ENCODE measurements at places on chromosomes 1 and 21. TPM values are rescaled to one million over a fixed set of nuclear protein-coding genes. Genes with fewer than 3 reads are reported as not detected.

DNA sequence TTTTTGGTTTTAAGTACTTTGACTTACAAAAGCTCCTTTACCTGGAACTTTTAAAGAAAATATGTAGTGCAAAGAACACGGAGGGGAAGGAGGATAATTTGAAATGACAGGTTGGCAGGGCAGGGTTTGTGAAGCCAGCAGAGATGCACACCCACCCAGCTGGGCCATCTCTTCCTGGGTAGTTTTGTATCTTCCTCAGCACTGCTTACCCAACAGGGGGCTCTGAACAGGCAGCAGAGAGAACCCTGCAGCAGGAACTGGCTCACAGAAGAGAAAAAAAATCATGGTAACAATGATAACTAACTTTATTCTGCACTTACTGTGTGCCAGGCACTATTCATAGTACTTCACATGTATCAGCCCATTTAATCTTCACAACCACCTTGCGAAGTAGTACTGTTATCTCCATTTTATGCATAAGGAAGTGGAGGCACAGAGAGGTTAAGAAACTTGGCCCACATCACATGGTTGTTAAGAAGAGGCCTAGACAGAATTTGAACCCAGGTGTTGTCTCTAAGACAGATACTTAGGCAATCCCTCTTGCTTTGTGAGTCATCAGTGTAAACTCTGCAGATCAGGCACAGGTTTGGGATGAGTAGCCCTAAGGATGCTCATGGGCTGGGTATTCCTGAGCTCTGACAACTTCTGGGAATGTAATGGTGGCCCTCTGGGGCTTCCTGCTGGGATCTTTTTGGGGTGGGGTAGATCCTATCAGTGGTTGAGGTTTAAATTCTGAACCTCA lies 60.8 kb downstream of the ELK4 start:
- peaks cover 20% of the 10 kb centered on the region for H3K4me1 ChIP-seq
- peaks cover 54% of the 10 kb centered on the region for H3K27me3 ChIP-seq
- H3K4me3 ChIP-seq, result no peak overlapping the region
- H3K36me3 ChIP-seq, result no peaks in the 10 kb centered on the region

DNA sequence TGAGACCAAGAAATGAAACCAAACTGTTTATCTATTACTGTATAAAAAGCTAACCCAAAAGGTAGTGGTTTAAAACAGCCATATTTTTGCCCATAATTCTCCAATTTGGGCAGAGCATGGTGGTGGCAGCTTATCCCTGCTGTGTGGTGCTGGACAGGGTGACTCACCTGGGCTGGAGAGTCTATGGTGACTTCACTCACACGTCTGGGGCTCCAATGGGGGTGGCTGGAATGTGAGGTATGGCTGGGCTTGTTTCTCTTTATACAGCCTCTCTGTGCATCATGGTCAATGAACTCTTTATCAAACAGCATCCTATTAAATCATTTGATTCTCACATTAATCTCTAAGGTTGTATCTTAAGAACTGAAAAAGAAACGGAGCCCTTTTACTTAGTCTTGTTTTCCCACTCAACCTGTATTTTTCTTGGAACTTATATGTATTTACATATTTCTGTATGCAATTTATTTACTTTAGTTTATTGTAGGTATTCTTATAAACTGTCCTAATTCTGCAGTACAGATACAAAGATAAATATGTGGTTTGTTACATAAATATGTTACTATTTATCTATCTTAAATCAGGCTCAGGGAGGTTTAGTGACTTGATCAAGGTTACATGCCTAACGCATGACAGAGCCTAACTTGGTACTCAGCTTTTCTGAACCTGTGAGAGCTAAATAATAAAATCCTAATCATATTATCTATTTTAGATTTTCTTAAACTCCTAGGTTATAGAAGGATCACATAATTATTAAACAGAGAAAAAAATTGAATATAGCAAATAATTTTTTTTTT lies 37.5 kb upstream of the WLS start:
- H3K4me3 ChIP-seq, result no peak overlapping the region
- H3K27ac ChIP-seq, result no peak overlapping the region
- H3K36me3 ChIP-seq, result no peaks in the 10 kb centered on the region
- no peaks in the 10 kb centered on the region for H3K4me1 ChIP-seq
- DNase-seq, result no peak

The ZNHIT6 gene
- total RNA-seq, result 18.8 TPM

The S100A7A gene
- total RNA-seq, result not detected

The HLX gene
- 0.53 TPM for total RNA-seq

The CNKSR1 gene
- total RNA-seq, result 52.1 TPM

- no peaks in the 10 kb centered on the region for H3K4me1 ChIP-seq
- H3K27ac ChIP-seq, result no peak overlapping the region
- no peak for DNase-seq
- peaks cover 51% of the 10 kb centered on the region for H3K27me3 ChIP-seq
- no peak overlapping the region for H3K4me3 ChIP-seq
- H3K36me3 ChIP-seq, result no peaks in the 10 kb centered on the region
Measured at GRCh38 chr1:236673289-236673919, 12.9 kb upstream of the ACTN2 start.

DNA sequence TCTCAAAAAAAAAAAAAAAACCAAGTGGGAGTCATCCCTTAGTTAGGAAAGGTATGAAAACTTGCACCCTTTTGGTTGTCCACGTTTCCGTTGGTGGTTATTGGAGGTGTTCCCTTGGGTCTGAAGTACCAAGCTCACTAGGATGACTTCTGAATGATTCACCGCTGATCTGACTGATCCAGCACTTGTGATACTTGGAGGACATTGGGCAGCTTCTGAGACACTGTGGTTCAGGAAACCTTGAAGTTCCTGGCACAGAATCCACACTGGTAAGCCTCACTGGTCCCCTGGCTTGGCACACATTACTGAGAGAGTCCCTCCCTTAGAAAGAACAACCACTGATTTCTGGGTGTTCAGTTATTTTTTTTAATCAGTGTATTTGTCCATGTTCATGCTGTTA lies 91.9 kb downstream of the RYR2 start:
- H3K36me3 ChIP-seq, result peaks cover 1% of the 10 kb centered on the region
- H3K4me3 ChIP-seq, result no peak overlapping the region
- H3K27ac ChIP-seq, result no peak overlapping the region
- H3K4me1 ChIP-seq, result no peaks in the 10 kb centered on the region
- no peaks in the 10 kb centered on the region for H3K27me3 ChIP-seq

DNA sequence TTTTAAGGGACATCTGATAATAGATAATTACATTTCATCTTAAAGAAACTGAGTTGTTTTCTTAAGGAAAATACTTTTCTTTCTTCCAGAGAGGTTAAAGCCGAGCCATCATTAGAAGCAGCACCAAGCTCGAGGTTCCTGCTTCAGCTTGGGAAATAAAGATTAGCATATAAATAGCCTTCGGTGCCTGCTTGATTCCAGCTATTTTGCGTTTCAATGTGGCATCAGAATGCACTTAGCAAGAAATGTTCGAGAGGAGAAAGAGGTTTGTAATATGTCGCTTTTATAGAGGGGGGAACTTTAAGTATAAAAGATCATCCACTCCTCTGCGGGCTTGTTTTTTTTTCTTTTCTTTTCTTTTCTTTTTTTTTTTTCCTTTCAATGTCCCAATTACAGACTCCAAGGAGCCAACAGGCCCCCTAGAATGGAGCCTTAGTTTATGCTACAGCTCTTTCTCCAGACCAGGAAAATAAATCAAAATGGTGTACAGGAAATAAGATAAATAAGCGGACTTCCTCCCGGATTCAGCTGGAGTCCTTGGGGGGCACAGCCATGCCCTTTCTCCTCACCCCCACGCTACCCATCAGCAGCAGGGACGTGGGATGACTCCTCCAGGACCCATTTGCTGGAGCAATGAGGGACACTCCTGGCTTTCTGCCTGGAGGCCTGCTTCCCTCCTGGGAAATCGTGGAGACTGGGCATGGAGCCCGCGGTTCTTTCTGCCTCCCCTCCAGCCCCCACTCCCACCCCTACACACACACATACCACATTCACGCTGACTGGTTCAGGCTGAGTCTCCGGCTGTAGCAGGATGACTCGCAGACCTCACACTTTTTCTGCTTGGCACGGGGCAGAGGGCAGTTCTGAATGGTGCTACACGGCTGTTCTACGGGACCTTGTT lies 131.6 kb downstream of the RRAGC start:
- peaks cover 68% of the 10 kb centered on the region for H3K27me3 ChIP-seq
- peaks cover 17% of the 10 kb centered on the region for H3K4me1 ChIP-seq
- DNase-seq, result no peak
- no peaks in the 10 kb centered on the region for H3K36me3 ChIP-seq
- H3K27ac ChIP-seq, result no peak overlapping the region

DNA sequence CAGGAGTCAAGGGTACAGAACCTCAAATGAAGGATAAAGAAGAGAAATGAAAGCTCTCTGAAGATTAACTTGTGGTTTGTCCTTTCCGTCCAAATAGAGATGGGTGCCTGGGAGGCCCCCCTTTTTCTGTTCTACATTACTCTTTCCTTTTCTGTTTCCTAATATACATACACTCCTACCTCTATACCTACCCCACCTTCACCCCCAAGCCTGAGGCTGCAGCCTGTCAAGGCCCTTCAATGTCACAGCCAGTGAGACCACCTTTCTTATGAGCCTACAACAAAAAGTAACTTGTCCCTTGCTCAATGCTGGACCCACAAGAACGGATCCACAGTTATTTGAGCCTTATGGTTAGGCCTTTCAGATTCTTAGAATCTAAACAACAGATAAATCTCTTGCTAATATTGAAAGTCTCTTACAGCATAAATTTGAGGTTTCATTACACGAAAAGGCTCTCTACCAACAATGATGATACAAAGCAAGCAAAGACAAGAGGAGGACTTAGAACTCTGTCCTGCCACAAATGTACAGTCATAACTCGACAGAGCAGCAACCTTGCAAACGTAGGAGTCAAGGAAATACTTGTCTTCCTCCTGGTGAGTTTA lies 4.1 kb upstream of the TRAF3IP3 start:
- no peaks in the 10 kb centered on the region for H3K36me3 ChIP-seq
- H3K27me3 ChIP-seq, result peaks cover 21% of the 10 kb centered on the region
- no peak for DNase-seq

DNA sequence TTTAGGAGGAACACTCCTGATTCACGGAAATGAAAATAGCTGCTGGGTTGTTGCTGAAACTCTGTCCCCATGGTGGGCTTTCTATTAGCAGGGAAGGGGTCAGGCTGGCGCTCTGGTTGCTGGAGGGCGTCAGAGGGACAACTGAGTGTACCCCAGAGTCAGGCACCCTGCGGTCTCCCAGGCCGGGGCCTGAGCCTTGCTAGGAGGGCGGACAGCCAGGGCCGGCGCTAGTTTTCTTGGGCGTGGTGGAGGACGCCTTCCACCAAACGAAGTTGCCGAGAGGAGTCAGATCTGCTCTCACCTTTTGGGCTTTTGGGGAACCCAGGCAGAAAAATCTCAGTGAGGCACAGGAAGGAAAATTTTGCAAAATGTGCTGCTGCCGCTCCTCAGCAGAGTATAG lies 54.8 kb downstream of the NGF start:
- H3K27ac ChIP-seq, result no peak overlapping the region
- no peaks in the 10 kb centered on the region for H3K36me3 ChIP-seq
- H3K4me3 ChIP-seq, result no peak overlapping the region
- H3K27me3 ChIP-seq, result peaks cover 2% of the 10 kb centered on the region

DNA sequence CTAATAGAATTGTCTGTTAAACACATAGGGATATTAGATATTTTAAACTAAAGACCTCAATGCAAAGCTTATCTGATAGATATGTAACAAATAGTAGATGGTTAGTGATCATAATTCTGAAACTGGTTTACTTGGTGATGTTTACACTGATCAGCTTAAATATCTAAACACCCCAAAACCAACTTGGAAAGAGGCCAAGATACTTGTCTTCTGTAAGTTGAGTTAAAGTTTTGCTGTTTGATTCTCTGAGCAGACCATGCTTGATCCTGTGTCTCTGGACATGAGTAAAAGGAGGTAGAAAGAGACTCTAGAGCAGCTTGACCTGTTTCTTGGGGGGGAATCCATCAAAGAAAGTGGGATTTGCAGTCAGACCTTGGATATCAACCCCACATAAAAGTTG lies 107.5 kb downstream of the NEK7 start:
- no peak overlapping the region for H3K27ac ChIP-seq
- no peak for DNase-seq
- no peak overlapping the region for H3K4me3 ChIP-seq
- H3K36me3 ChIP-seq, result no peaks in the 10 kb centered on the region

DNA sequence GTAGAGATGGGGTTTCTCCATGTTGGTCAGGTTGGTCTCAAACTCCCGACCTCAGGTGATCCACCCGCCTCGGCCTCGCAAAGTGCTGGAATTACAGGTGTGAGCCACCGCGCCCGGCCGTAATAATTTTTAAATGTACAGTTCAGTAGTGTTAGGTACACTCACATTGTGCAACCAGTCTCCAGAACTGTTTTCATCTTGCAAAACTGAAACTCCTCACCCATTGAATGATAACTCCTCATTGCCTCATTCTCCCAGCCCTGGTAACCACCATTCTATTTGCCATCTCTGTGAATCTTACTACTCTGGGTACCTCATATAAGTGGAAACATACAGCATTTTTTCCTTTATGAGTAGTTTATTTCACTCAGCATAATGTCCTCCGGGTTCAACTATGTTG lies 3.4 kb downstream of the NLRP3 start:
- no peak for DNase-seq
- no peak overlapping the region for H3K4me3 ChIP-seq
- H3K4me1 ChIP-seq, result peaks cover 7% of the 10 kb centered on the region
- no peak overlapping the region for H3K27ac ChIP-seq
- peaks cover 3% of the 10 kb centered on the region for H3K27me3 ChIP-seq
- no peaks in the 10 kb centered on the region for H3K36me3 ChIP-seq

The SERTAD4 gene
- total RNA-seq, result 1.1 TPM

The ANGPTL1 gene
- not detected for total RNA-seq

GRCh38 chr1:65791396-65791795 lies 1.3 kb upstream of the PDE4B start:
- no peak for DNase-seq
- H3K27ac ChIP-seq, result no peak overlapping the region
- H3K4me1 ChIP-seq, result peaks cover 6% of the 10 kb centered on the region
- H3K27me3 ChIP-seq, result peaks cover 67% of the 10 kb centered on the region

GRCh38 chr1:185560760-185561159 lies 173.4 kb upstream of the HMCN1 start:
- H3K4me3 ChIP-seq, result no peak overlapping the region
- no peaks in the 10 kb centered on the region for H3K36me3 ChIP-seq
- DNase-seq, result no peak

GRCh38 chr21:44272284-44272858 lies 10.7 kb upstream of the DNMT3L start:
- H3K27me3 ChIP-seq, result peaks cover 6% of the 10 kb centered on the region
- no peak overlapping the region for H3K27ac ChIP-seq
- H3K36me3 ChIP-seq, result no peaks in the 10 kb centered on the region
- H3K4me3 ChIP-seq, result no peak overlapping the region
- no peak for DNase-seq

- no peaks in the 10 kb centered on the region for H3K36me3 ChIP-seq
- no peaks in the 10 kb centered on the region for H3K4me1 ChIP-seq
- no peak for DNase-seq
- peaks cover 3% of the 10 kb centered on the region for H3K27me3 ChIP-seq
Measured at GRCh38 chr1:90154711-90155110, 159.8 kb downstream of the ZNF326 start.

Data from progenitor cell of endocrine pancreas (in vitro differentiated cells).